Fibroblast of villous mesenchyme (primary cell): ENCODE measurements at places on chromosomes 6 and 20.

GRCh38 chr6:42020967-42021366, 29.4 kb upstream of the TAF8 start:
- DNase-seq: no peak

DNA sequence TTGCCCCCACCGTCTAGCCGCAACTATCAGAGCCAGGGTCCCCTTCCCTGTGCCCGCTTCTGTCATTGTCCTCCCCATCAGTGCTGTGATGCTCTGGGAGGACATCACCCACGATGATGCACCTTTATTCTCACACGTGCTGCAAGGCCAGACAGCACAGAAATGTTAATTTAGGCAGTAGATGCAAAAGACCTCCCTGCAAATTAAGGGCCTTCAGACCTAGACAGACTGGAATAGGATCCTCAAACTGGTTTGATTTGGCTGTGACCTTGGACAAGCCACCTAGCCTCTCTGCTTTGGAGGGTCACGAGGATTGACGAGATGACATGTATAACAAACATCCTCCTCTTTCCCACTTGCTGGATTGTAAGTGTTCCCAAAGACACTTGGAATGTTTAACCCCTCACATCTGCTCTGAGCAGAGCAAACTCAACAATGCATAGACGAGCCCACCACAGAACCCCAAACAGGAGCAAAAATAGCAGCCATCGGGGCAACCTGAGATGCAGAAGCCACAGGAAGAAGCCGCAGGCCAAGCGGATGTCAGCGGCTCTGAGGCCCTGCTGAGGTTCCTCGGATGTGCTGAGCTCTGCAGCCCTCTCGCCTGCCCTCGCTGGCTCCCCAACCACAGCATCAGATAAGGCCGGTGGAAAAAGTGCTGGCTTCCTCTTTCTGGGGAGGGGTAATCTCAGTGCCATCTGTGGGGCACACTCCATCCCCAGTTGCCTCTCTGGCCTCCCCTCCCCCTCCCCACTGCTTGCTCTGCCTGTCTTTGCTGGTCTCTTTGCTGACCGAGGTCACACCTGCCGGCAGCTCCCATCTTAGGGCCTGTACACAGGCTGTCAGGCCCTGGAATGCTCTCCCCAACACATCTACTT, 35.3 kb downstream of the TOX2 start:
- peak; percentile 86 for DNase-seq

- no peak for DNase-seq
Observed at GRCh38 chr20:50578778-50579165, 68.6 kb downstream of the PTPN1 start.

DNA sequence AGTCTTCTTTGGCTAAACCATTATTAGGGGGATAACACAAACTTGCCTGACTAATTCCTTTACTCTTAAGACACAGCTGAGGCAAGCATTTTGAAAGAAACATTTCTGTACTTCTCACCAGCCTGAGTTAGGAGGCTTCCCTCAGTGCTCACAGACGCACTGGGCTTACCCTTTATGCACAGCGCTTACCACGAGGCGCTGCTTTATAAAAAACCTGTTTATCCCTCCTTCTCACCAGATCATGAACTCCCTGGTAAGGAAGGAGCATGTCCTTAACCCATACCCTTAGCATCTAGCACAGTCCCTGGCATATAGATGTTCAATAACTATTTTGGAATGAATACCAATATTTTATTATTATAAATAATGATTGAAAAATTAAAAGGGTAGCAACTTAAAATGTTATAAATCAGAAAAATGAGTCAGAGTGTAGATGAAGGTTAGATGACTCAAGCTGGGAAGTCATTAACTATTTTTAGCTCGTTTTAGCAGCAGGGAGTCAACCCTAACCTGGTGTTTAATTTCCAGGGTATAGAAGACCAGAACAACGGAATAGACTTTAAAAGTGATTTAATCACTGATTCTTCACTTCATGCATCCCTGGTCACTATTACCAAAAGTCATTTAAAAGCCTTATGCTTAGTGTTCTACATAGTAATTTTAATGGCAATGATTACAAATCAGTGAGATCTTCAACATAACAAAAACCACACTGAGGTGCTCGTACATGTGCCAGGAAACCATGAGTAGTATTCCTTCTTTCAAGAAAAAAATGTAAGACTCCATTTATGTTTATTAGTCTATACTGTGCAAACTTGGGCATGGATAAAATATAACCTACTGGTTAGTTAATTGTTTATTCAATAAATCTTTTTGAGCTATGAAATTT, 4.1 kb upstream of the TPD52L1 start:
- DNase-seq: peak; percentile 45

DNA sequence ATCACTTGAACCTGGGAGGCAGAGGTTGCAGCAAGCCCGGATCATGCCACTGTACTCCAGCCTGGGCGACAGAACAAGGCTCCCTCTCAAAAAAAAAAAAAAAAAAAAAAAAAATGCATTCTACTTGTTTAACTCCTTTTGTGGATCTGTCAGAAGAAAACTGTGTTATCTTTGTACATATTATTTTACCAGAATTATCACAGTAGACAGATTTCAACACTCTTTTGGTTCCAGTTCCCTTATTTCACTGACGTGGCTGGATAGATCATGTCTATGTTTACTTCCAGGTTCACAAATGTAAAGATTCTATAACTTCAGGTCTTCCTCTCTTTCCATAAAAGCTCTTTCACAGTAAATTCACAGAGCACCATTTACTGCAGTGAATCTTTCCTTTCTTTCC, 18.4 kb downstream of the NUDT3 start:
- DNase-seq: no peak

DNA sequence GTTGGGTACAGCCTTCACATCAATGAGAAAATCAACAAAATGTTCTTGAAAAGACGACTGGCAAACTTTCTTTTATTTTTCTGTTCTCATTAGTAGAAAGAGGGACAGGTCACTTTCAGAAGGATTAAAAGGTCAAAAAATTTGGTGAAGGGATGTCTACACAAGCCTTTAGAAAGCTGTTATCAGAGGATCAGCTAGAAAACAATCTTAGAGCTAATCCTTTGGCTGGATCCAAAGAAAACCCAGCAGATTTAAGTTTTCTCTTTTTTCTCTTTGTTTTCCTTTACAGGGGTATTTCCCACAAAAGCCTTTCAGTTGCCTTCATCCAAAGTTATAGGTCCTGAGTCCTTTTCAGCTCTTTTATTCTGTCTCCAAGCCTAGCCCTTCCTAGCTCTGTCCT, 57.3 kb upstream of the EDN1 start:
- DNase-seq: no peak

- no peak for DNase-seq
Observed at GRCh38 chr6:166814390-166814789, 142.0 kb downstream of the RNASET2 start.

GRCh38 chr20:9403448-9403847, 110.9 kb upstream of the LAMP5 start:
- no peak for DNase-seq

- peak; percentile 25 for DNase-seq
Observed at GRCh38 chr6:121890307-121890910, 455.0 kb downstream of the GJA1 start.
